Foreskin melanocyte (primary cell): ENCODE measurements at places on chromosomes 6 and 20.

GRCh38 chr6:14121936-14122344 lies 4.4 kb downstream of the CD83 start:
- DNase-seq: peak; percentile 44

- DNase-seq: no peak
These were observed 1.9 kb downstream of the SLCO4A1 start for GRCh38 chr20:62644044-62644795.

- DNase-seq: no peak
These were observed 167.9 kb upstream of the JARID2 start for GRCh38 chr6:15077961-15078360.

DNA sequence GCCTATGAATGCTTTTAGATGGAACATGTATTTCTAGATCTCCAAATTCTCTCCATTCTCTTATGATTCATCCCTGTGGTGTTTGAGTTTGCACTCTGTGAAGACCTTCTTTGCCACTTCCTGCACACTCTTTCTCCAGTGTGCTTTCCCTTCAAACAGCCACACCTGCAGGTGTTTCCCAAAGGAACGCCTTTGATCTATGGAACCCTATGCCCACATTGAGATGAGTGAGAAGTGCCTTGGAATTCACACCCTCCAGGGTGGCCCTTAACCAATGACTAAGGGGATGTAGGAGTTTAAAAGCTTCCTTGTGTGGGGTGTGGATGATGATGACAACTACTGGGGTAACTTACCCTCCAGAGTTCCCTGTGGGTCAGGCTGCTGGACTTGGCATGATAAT lies 570.1 kb downstream of the DHX35 start:
- no peak for DNase-seq

- peak; percentile 58 for DNase-seq
These were observed 106.6 kb downstream of the TRIM27 start for GRCh38 chr6:28816909-28817807.

DNA sequence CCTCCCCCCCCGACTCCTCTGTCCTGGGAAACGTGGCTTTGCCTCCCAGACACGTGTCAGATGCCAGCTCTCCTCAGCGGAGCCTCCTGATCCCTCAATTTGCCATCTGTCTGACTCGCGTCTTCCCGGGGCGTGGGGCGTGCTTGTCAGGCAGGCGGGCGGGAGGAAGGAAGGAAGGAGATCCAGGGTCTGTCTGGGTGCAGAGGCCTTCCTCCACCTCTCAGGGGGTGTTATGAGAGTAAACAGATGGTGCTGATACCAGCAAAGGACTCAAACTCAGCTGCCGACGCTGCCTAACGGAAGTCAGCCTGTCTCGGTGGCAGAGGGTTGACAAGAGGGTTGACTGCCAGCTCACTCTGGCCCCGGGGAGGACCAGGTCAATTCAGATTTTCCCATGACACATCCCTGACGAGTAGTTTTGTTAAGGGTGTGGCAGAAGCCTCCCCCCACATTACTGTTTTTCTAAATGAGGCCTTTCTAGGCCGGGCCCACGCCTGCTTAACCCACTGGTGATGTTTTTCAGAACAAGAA lies 17.0 kb downstream of the UQCC2 start:
- no peak for DNase-seq

DNA sequence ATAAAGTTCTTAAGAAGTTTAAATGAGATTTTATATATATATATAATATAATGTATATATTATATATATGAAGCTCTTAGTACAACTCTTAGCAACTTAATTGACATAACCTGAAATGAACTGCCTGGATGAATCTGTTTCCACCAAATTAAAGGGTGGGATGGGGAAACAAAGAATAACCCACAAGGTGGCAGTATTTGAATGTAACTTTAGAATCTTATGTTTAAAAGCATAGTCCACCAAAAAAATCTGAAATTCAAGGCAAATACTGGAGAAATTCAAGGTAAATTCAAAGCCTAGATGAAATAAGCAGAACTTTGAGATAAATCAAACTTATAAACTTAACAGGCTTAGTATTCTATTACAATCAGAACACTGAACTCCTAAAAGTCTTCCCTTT lies 4.4 kb upstream of the IBTK start:
- no peak for DNase-seq

GRCh38 chr20:48613926-48614325 lies 213.9 kb downstream of the PREX1 start:
- no peak for DNase-seq

GRCh38 chr6:111724505-111724904 lies 118.8 kb upstream of the TRAF3IP2 start:
- DNase-seq: no peak

- DNase-seq: no peak
These were observed 5.9 kb downstream of the TFAP2B start for GRCh38 chr6:50824552-50824951.
